ENCODE measurements at places on chromosomes 1 and 21. TPM values are rescaled to one million over a fixed set of nuclear protein-coding genes. Genes with fewer than 3 reads are reported as not detected.

GRCh38 chr1:20604678-20605077 lies 15.8 kb downstream of the CDA start:
- DNase-seq, result no peak
- no peaks in the 10 kb centered on the region for H3K27me3 ChIP-seq
- no peak overlapping the region for H3K4me3 ChIP-seq
- no peak overlapping the region for H3K27ac ChIP-seq
- no peaks in the 10 kb centered on the region for H3K4me1 ChIP-seq
- H3K36me3 ChIP-seq, result no peaks in the 10 kb centered on the region

The KCNN3 gene
- 1.8 TPM for total RNA-seq

DNA sequence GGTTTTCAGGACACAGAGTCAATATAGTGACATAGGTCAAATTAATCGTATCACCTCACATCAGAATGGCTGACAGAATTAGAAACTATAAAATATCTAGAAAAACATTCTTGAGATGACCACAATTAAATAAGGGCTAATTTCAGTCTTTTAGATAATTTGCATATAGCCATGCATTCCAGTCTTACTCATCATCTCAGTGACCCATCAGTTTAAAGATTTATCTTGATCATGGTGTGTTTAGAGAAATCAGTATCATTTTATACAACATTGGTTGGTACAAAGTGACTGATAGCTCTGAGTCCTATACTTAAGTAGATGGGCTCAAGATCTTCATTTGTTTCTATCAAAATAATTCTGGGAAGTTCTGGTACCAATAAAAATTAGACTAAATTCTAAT lies 262.3 kb upstream of the SNX7 start:
- no peak overlapping the region for H3K27ac ChIP-seq
- no peak for DNase-seq
- H3K4me1 ChIP-seq, result no peaks in the 10 kb centered on the region
- H3K36me3 ChIP-seq, result no peaks in the 10 kb centered on the region
- H3K27me3 ChIP-seq, result no peaks in the 10 kb centered on the region
- H3K4me3 ChIP-seq, result no peak overlapping the region

The IGSF8 gene
- total RNA-seq, result 29.6 TPM

DNA sequence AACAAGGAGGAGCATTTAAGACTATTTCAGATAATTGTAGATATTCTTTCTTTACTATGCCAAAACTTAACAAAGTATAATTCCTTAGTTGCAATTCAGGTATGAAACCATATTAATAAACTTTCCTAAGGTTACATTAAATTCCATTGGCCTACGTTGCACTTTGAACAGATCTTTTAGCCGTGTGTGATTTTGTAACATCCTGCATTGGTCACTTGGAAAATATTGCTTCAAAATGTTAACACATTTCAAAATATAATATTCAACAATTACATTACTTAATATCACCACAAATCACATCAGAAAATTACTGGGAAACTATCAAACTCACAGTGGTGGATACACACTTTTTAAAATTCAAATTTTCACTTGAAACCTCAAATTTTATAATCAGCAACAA lies 20.2 kb downstream of the ETS2 start:
- DNase-seq, result no peak
- peaks cover 46% of the 10 kb centered on the region for H3K4me1 ChIP-seq
- H3K36me3 ChIP-seq, result peaks cover 25% of the 10 kb centered on the region
- H3K4me3 ChIP-seq, result no peak overlapping the region

GRCh38 chr1:29628190-29628589 lies 391.9 kb downstream of the PTPRU start:
- H3K4me3 ChIP-seq, result no peak overlapping the region
- H3K36me3 ChIP-seq, result no peaks in the 10 kb centered on the region
- no peaks in the 10 kb centered on the region for H3K4me1 ChIP-seq
- H3K27ac ChIP-seq, result no peak overlapping the region

- H3K4me1 ChIP-seq, result peaks cover 10% of the 10 kb centered on the region
- peaks cover 4% of the 10 kb centered on the region for H3K36me3 ChIP-seq
- no peak overlapping the region for H3K27ac ChIP-seq
- no peaks in the 10 kb centered on the region for H3K27me3 ChIP-seq
- no peak overlapping the region for H3K4me3 ChIP-seq
- no peak for DNase-seq
These were observed 13.9 kb downstream of the ARID4B start for GRCh38 chr1:235313931-235314678.

The CRYAA gene
- not detected for total RNA-seq

DNA sequence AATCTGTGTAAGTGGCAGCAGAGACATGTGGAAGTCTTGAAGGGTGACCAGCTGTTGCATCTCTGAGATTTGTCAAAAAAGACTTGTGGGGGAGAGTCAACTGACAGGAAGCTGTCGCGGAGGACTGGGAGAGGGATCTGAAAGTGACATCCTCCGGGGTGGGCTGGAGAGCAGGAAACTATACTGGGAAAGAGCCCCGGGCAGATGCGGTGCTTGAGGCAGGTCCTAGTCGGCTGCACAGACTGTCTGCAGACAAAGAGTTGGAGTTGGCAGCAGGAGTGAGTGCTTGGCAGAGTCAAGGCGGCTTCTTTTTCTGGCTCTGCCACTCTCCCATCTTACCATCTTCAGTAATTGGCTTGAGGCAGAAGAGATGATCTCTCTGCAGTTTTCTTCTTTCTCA lies 294.0 kb upstream of the C1orf87 start:
- H3K27me3 ChIP-seq, result no peaks in the 10 kb centered on the region
- no peaks in the 10 kb centered on the region for H3K36me3 ChIP-seq
- no peaks in the 10 kb centered on the region for H3K4me1 ChIP-seq
- no peak overlapping the region for H3K4me3 ChIP-seq
- H3K27ac ChIP-seq, result no peak overlapping the region

The CBR3 gene
- total RNA-seq, result 27.6 TPM

- DNase-seq, result no peak
- H3K4me3 ChIP-seq, result no peak overlapping the region
These were observed 13.4 kb upstream of the MX2 start for GRCh38 chr21:41348434-41348833.

- peaks cover 15% of the 10 kb centered on the region for H3K4me1 ChIP-seq
- H3K27me3 ChIP-seq, result no peaks in the 10 kb centered on the region
- H3K36me3 ChIP-seq, result no peaks in the 10 kb centered on the region
- no peak overlapping the region for H3K4me3 ChIP-seq
- DNase-seq, result no peak
These were observed 362.2 kb upstream of the LYPLAL1 start for GRCh38 chr1:218811497-218811896.

GRCh38 chr1:112888630-112889029 lies 67.4 kb downstream of the SLC16A1 start:
- no peaks in the 10 kb centered on the region for H3K27me3 ChIP-seq
- DNase-seq, result no peak
- no peaks in the 10 kb centered on the region for H3K4me1 ChIP-seq
- H3K27ac ChIP-seq, result no peak overlapping the region
- no peak overlapping the region for H3K4me3 ChIP-seq

The KLHL21 gene
- total RNA-seq, result 142 TPM

DNA sequence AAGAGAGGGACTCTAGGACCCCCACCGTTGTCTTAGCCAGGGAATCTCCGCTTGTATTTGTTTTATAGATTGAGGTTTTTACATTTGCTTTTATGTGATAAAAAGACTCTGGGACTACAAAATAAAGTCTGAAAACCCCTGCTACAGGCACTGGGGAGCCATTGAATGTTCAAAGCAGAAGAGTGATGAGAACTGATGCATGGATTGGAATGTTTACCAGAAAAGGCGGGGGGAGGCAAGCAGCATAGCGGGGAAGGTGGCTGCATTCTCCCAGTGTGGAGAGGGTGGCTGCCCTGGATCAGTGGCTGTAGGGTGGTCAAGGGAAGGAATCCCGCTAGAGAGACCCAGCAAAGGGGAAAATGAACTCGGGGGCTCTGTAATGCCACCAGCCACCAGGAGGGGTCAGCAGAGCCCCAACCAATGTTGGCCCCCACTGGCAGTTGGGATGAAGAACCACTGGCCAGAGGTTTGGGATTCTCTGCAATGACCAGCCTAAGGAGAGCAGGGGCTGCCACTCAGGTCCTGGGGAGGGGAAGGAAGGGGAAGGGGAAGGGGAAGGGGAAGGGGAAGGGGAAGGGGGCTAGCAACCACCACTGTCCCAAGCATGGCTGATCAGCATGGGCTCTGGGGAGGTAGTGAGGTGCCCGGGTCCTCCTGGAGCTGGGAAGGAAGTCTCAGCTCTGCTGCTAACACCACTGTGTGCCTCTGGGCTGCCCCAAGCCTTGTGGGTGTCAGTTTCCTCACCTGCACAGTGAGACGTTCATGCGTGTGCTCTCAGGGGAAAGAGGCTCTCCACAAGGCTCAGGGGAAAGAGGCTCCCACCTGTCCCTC lies 19.2 kb upstream of the PEF1 start:
- peaks cover 30% of the 10 kb centered on the region for H3K4me1 ChIP-seq
- no peak overlapping the region for H3K4me3 ChIP-seq
- no peak overlapping the region for H3K27ac ChIP-seq
- no peak for DNase-seq
- H3K27me3 ChIP-seq, result no peaks in the 10 kb centered on the region

The ASCL5 gene
- total RNA-seq, result not detected

The CASQ2 gene
- 6.6 TPM for total RNA-seq

GRCh38 chr1:228315484-228315944 lies 91.1 kb downstream of the TRIM11 start:
- no peak for DNase-seq
- no peak overlapping the region for H3K27ac ChIP-seq
- H3K27me3 ChIP-seq, result no peaks in the 10 kb centered on the region
- no peak overlapping the region for H3K4me3 ChIP-seq
- H3K36me3 ChIP-seq, result no peaks in the 10 kb centered on the region
- no peaks in the 10 kb centered on the region for H3K4me1 ChIP-seq

- no peak for DNase-seq
- no peak overlapping the region for H3K27ac ChIP-seq
- no peaks in the 10 kb centered on the region for H3K36me3 ChIP-seq
These were observed 92.1 kb upstream of the ARTN start for GRCh38 chr1:43841321-43842174.
